ENCODE measurements at places on chromosomes 16 and 17.
A peak's percentile ranks its signal among the peaks of the same experiment; 100 is the strongest.

- DNase-seq = no peak
Observed at GRCh38 chr16:66886321-66886720, 6.0 kb downstream of the PDP2 start.

- no peak for DNase-seq
Observed at GRCh38 chr16:61936522-61936921, 99.7 kb downstream of the CDH8 start.

DNA sequence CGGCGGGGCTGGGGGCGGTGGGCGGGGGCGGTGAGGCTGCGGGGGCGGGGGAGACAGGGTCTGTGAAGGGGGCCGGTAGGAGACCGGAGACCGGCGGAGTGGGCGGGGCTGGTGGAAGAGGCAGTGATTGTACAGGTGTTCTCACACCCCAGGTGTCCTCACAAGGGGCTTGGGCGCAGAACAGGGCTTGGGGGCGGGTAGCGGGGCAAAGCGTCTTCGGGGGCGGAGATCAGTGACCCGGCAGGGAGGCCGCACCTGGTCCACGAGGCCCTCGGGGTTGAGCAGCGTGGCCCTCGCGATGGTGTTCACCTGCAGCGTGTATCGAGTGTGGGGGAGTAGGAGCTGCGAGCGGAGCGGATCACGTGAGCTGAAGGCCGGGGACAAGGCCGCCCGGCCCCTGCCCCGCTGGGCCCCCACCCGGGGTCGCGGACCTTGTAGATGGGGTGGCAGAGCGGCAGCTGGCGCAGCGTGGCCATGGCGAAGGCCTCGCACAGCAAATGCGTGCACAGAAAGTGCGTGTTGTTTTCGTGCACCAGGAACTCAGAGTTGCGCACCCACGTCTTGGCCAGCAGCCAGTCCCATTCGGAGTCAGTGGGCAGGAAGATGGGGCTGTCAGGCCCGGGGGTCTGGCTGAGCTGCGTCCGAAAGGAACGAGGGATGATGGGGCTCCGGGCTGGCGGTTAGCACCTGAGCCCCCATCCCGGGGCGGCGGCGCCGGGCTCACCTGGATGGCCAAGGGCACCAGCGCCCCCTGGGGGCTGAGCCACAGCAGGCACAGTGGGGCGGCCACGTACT, 8.5 kb downstream of the ALOXE3 start:
- DNase-seq = peak; percentile 47

- DNase-seq = no peak
Observed at GRCh38 chr17:50573866-50574611, 13.5 kb downstream of the CACNA1G start.

DNA sequence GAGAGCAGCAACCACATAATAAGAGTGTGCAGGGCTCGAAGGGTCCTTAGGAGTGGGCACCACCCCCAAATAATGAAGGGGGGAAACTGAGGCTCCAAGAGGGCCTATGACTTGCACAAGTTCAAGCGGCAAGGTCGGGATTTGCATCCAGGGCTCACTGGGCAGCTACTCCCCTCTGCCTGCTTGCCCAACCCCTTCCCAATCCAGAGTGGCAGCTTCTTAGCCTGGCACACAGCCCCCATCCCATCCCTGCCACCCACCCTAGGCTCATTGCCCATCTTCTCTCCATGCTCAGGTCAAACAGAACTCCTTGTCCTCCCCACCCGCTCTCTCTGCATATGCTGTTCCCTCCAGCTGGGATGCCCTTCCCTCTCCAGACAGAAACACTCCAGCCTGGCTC, 2.4 kb downstream of the SPPL2C start:
- DNase-seq = no peak

DNA sequence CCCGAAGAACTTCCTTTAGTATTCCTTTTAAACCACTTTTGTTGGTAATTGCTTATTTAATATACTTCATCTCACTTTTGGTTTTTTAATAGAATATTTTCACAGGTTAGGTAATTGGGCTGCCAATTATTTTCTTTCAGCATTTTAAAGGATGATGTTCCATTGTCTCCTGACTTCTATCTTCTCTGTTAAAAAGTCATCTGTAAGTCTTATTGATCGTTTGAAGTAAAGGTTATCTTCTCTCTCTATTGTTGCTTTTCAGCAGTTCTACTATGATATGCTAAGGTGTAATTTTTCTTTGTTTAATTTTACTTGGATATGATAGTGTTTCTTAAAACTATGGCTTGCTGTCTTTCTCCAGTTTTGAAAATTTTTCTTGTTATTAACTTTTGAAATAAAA, 307.5 kb downstream of the MAP2K4 start:
- DNase-seq = no peak

DNA sequence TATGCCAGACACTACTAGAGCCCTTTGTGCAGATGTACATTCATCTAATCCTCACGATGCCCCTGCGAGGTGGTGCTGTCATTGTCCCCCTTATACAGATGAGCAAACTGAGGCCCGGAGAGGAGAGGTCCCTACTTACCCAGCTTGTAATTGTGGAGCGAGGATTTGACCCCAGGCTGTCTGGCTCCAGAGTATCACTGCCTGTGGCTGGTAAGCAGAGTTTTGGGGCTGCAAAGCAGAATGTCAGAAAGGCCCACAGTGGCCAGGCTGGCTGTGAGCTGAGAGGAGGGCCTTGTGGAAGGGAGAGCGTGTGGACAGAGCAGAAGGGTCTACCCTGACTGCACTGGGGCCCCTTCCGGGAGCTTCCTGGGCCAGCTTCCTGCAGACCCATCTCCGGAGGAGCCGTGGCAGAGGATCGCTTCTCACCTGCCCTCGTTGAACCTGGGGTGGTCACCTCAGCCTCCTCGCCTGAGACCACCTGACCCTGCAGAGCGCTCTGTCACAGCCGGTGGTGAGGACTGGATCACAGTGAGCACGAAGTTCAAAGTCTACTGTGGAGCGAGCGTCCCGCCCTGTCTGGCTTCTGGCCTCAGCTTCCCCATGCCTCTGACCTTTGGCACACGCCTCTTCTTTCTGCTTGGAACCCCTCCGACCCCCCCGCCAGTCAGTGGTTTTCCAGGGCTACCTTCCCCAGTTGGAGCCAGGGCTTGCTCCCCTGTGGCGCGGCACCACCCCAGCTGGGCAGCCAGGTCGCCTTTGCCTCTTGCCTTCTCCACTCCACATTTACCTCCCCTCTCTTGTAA, 12.1 kb downstream of the CMIP start:
- DNase-seq = no peak

DNA sequence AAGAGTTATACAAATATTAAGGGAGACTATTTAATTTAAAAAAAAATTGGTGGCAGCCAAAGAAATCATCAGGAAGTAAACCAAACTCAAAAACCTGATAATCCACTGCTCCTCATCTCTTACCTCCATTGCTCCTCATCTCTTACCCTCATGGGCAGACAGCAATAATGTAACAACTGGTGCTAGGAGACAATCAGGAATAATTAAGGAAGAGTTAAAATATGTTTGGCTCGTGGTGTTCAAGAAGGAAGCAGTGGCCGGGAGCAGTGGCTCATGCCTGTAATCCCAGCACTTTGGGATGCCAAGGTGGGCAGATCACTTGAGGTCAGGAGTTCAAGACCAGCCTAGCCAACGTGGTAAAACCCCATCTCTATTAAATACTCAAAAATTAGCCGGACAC, 18.1 kb downstream of the ERN1 start:
- DNase-seq = no peak

DNA sequence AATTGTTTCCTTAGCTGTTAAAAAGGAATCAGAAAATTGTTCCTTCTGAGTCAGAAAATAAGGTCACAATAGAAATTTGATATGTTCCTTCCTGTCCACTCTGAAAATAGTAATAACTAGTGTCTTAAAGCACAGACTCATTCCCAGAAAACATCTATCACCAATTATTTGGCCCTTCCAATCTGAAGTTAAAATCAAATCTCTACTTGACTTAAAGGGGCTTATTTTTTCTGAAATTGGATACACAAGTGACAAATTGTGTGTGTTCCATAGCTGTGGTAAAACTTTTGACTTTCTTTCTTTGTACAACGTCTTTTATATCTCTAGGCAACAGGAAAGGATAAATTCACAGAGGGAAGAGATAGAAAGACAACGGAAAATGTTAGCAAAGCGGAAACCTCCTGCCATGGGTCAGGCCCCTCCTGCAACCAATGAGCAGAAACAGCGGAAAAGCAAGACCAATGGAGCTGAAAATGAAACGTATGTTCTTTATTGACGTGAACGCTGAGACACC, 54.5 kb upstream of the MRC2 start:
- no peak for DNase-seq

DNA sequence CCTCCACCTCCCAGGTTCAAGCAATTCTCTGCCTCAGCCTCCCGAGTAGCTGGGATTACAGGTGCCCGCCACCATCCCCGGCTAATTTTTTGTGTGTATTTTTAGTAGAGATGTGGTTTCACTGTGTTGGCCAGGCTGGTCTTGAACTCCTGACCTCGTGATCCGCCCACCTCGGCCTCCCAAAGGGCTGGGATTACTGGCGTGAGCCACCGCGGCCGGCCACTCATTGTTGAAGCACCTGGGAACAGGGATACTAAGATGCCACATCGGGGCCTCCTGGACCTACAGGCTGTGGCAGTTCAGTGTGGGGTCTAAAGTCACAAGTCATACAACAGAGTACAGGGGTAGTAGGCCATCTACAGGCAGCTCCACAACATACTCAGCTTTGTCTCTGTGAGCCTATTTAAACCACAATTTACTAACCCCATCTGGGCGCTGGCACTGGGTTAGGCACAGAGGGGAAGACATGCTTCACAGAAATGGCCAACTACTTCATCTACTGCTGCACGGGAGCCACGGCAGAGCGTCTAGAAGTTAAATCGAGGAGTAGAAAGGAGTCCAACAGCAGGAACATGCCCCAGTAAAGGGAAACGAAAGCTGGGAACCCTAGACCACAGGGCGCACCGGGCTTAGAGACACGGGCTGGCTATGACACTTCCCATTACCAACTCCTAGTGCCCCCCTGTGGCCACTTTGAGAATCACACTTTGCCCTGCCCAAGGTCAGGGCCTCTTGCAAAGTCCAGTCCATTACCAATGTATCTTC, 4.3 kb downstream of the VAMP2 start:
- peak; percentile 3 for DNase-seq

DNA sequence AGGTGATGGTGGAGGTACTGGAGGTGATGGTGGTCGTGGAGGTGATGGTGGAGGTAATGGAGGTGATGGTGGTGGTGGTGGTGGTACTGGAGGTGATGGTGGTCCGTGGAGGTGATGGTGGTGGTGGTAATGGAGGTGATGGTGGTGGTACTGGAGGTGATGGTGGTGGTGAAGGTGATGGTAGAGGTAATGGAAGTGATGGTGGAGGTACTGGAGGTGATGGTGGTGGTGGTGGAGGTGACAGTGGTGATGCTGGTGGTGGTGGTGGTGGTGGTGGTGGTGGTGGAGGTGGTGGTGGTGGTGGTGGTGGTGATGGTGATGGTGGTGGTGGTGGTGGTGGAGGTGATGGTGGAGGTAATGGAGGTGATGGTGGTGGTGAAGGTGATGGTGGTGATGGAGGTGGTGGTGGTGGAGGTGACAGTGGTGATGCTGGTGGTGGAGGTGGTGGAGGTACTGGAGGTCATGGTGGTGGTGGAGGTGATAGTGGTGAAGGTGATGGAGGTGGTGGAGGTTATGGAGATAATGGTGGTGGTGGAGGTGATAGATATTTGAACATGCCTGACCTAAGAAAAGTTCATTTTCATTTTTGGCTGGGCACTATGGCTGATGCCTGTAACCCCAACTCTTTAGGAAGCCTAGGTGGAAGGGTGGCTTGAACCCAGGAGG, 55.0 kb downstream of the RNF213 start:
- DNase-seq = no peak

DNA sequence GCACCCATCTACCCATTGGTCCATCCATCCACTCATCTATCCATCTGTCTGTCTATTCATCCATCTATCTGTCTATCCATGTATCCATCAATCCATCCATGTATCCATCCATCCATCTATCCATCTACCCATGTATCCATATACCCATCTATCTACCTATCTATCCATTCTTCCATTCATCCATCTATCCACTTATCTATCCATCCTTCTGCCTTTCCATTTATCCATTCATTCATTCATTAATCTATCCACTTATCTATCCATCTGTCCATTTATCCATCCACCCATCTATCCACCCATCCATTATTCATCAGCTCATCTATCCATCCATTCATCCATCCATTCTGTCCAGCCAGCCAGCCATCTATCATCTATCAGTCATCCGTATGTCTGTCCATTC, 21.5 kb downstream of the TRIM25 start:
- no peak for DNase-seq

DNA sequence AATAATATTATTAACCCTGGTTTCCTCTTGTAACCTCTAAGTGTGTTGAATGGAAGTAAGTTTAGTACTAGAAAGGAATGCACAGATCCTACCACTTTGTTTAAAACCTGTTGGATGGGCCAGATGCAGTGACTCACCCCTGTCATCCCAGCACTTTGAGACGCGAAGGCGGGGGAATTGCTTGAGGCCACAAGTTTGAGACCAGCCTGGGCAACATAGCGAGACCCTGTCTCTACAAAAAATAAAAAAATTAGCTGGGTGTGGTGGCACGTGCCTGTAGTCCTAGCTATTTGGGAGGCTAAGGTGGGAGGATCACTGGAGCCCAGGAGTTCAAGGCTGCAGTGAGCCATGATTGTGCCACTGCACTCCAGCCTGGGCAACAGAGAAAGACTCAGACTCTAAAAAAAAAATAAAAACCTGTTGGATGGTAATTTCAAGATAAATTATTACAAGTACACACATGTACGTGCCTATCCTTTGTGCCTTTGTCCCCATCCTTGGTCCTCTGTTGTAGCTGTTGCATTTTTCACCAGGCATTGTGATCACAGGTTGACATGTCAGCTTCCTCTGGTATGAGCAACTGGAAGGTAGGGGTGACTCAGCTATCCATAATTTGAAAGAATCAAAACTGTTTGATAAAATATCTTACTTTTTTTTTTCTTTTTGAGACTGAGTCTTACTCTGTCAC, 30.7 kb upstream of the METTL9 start:
- no peak for DNase-seq

DNA sequence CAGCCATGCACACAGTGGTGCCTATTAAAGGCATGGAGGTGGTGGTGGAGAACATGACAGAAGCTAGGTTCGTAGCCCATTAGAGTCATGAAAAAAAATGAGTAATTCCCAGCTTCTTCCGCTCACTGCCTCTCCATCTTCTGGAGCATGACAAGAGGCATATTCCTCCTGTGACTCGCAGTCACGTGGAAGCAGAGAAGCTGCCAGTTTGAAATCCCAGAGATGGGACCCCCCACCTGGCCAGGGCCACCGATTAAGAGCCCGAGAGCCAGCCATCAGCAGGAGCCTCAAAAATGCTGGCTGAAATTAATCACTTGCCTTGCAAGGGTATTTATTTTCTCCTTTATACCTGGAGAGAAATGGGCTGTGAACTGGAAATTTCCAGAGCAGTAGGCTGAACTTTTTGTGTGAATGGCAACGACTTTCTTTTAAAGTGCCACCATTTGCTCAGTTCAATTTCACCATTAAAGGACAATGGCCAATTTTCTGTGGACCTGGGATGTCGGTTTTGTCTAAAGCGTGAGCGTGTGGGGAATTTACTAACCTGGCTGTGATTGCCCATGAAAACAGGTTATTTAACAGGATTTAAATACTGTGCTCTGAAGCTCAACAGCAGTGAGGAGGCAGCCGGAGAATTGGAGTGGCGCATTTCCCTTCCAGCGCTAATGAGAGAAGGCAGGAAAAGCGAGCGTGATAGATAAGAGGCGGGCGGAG, 189.7 kb upstream of the SDK2 start:
- no peak for DNase-seq

GRCh38 chr16:76280421-76281215, 3.4 kb downstream of the CNTNAP4 start:
- DNase-seq = no peak

Data from NCI-H187 (cell line).